WERI-Rb-1 (cell line): ENCODE measurements at places on chromosomes 6 and 20.
A peak's percentile ranks its signal among the peaks of the same experiment; 100 is the strongest.

DNA sequence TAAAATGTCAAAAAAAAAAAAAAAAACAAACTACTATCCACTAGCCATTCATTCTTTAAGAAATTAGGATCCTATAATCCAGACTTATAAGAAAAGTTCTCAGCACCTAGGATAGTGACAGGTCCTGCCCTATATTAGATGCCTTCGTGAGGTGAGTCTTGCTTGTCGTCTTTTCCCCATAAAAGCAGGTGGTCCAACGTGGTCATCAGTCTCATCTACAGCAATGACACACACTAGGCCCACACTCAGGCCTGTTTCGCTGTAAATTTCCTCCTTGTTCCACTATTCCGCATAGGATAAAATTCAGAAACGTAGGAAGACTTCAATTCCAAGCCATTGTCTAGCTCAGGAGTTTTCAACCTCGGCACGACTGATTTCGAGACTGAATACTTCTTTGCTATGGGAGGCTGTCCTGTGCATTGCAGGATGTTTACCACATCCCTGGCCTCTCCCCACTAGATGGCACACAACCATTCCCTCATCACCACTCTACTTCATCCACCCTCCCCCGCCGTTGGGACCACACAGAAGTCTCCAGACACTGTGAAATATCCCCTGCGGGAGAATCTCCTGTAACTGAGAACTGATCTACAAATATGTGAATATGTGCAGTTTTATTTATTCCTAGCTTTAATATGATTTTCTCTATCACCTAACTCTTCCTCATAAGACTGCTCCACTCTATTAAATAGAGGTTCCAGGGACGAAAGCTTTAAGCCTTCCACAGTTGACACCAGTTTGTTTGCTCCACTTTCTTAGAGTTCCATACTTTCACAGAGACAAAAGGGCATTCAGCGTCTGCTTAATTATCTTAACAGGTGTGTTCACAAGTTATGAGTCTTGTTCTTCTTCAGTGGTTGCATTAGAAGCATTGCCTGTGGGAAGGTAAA lies 346.3 kb downstream of the BMP2 start:
- DNase-seq: peak; percentile 61

GRCh38 chr6:130681028-130681427 lies 146.2 kb upstream of the SMLR1 start:
- no peak for DNase-seq

DNA sequence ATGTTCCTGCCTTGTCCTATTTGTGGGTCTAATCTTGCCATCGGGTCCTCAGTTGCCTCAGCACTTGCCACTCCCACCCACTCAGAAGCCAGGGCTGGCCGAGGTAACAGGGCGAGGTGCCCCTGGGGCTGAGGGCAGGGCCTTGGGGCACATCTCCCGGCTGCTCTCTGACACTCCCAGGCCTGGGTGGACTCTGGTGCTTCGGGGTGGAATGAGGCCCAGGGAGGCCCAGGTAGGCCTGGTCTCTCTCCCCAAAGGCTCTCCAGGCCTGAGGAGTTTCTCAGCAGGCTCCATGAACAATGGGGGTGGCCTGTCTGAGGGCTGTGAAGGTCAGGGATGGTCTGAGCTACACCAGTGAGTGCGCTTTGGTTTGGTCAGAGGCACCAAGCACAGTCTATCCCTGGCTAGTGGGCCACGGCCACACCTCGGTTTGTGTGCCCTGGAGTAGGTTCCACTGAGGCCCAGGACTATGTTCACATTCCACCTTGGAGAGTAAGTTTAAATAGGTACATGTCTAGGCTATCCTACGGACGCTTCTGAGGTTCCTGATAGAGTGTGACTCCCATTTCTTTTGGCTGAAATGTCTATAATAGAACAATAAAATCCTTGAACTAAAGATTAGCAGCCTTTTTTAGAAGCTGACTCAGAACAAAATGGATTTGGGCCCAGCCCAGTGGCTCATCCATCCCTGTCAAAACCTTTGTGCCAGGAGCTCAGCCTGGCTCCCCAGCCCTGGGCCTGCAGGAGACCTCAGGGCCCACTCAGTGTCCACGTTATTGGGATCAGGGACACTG lies 78.8 kb downstream of the SLC24A3 start:
- no peak for DNase-seq

DNA sequence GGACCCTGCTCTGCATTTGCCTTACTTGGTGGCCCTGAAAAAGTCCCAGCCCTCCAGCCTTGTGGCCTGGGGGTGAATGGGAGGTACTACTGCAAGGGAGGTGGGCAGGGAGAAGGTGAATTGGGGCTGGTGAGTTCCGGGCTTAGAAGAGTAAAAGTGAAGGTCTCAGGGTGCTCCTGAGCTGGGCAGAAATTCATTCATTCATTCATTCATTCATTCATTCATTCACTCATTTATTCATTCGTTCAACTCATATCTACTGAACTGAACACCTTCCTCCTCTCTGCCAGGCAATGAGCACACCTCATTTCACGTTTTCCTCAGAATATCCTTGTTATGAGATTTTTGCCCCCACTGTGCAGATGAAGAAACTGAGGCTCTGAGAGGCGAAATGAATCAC lies 6.7 kb upstream of the DLGAP4 start:
- no peak for DNase-seq

DNA sequence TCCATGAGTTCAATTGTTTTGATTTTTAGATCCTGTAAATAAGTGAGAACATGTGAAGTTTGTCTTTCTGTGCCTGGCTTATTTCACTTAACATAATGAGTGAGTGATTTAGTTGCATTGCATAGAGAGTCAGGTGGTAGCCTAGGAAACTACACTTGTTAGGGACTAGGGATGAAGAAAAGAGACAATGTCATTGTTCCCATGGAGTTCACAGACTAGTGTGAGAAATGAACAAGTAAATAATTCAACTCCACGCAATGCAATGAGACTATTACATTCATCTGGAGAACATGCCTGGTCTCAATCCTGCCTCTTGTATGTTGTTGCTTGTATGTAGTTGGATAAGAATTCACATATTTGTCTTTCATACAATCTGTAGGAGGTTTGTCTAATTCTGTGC lies 76.3 kb upstream of the B3GAT2 start:
- DNase-seq: no peak

DNA sequence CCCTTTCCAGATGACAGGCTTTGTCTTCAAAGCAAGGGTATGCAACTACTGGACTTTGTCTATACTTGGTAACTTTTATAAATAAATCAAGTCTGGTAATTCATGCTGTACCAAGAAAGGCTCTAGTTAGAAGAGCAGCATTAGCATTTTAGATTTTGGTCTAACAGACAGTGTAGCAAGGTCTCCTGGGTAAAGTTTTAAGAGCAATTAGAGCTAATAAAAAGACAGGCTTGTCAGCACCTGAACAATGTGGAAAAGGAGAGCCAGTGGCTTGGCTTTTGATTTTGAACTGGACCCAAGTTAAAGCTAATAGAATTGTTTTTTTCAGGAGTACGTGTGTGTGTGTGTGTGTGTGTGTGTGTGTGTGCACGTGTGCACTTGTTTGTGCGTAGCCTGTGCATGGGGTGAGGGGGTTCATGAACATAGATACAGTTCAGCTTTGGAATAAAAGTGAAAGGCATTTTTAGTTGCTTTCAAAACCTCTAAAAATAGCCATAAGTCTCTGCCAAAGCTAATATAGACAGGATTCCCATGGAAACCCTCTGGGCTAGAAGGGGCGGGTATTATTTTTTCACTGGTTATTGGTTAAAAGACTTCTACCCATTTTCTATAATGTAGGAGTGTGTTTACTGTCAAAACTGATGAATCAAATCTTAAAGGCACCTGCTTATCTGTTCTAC lies 138.4 kb downstream of the KCNQ5 start:
- DNase-seq: no peak

GRCh38 chr6:47007657-47008396 lies 34.3 kb downstream of the ADGRF1 start:
- no peak for DNase-seq

GRCh38 chr6:112874881-112875280 lies 527.8 kb downstream of the RFPL4B start:
- DNase-seq: no peak

- DNase-seq: no peak
Measured at GRCh38 chr20:1357921-1358671, 29.2 kb upstream of the SDCBP2 start.

GRCh38 chr20:10789386-10789785 lies 115.6 kb upstream of the JAG1 start:
- DNase-seq: no peak

- DNase-seq: no peak
Measured at GRCh38 chr6:53199765-53200164, 51.1 kb upstream of the GCM1 start.

- peak; percentile 42 for DNase-seq
Measured at GRCh38 chr6:34709386-34709785, 12.8 kb upstream of the ILRUN start.

DNA sequence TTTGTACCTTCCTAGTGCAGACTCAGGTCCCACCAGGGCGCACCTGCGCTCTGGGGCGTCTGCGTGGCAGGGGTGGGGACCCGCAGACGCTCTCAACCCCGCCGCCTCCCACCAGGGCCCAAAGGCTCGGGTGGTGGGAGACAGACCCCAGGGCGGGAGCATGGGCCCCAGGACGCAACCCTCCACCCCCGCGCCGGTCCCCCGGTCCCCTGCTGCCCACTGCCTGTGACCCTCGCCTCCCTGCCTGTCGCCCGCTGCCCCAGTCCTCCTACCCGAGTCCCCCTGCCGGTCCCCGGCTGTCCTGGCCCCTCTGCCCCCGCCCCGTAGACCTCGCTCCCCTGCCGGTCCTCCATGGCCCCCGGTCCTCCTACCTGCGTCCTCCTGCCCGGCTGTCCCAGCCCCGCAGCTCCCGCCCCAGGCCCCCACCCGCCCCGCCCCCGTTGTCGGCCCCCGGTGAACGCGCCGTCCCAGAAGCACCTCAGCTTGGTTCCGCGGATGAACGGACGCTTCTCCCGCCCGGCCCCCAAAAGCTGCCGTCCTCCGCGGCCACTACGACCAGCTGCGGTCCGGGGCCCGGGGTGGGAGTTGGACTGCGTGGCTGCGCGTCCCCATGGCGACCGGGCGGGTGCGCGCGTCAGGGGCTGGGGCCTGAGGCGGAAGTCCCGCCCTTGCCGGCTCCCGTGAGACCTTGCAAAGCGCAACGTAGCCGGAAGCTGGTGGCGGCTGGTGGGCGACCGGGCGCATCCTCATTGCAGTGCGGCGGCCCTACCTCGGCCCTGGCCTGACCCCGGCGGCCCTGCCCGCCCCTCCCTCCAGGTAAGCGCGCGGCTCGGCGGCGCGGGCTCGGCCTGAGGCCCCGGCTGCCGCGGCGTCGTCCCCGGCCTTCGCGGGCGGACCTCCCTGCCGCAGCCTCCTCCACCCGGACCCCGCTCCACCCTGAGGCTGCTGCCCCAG lies at the start of gene ARFGAP1:
TSS of gene ARFGAP1 (plus strand) at position 709 of the 954 bp plus-strand sequence. CDS start 2,768 bp downstream, outside the sequence.
- DNase-seq: peak; percentile 89

- DNase-seq: no peak
Measured at GRCh38 chr6:8672882-8673281, 237.5 kb upstream of the SLC35B3 start.

- DNase-seq: no peak
Measured at GRCh38 chr20:31945785-31946184, 6.1 kb downstream of the PDRG1 start.

- DNase-seq: no peak
Measured at GRCh38 chr6:102670735-102671134, 1277.2 kb downstream of the GRIK2 start.

GRCh38 chr6:16762550-16763477 lies 1.6 kb upstream of the ATXN1 start:
- no peak for DNase-seq

DNA sequence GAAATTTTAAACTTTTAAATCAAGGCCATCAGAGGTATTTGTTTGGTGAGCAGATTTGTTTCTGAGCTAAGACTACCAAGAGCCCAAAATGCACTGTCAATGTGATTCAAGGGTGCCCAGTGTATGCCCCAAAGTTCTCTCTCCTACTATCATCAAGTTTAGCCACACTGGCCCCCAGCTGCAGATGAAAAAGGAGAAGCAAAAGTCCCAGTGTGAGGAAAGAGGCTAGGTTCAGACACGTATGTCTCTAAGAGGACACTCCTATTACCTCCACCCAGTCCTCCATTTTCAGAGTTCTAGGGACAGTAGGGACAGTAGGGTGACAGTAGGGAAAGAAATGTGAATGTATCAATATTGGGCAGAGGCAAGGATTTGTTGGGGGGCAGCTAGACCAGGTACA lies 230.8 kb downstream of the CD83 start:
- DNase-seq: no peak

- no peak for DNase-seq
Measured at GRCh38 chr6:71537717-71538116, 249.1 kb downstream of the OGFRL1 start.

DNA sequence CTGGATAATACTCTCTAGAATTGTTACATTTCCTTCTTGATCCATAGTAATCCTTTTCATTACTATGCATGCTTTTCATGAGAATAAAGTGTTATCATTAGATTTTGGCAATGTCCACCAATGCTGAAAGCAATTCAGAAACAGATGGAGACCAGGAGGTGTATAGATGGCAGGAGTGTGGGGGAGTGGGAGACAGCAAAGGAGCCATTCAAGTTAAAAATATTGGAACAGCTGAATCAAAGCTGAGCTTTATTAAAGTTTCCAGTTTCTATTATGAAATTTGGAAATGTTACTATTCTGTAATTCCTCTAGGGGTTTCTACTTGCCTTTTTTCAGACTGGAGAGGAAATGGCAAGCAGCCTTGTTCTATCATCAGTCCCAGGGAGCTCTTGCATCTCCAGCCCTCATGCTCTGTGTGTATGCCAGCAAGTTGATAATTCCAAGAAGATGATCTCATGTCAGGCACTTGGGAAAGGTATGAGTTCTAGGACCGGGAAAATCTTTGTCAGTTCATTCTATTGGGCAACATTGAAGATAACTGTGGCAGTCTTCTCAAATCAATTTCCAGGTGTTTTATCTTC lies 228.0 kb downstream of the CD109 start:
- DNase-seq: no peak

GRCh38 chr6:85749236-85749635 lies 106.5 kb upstream of the SYNCRIP start:
- no peak for DNase-seq

DNA sequence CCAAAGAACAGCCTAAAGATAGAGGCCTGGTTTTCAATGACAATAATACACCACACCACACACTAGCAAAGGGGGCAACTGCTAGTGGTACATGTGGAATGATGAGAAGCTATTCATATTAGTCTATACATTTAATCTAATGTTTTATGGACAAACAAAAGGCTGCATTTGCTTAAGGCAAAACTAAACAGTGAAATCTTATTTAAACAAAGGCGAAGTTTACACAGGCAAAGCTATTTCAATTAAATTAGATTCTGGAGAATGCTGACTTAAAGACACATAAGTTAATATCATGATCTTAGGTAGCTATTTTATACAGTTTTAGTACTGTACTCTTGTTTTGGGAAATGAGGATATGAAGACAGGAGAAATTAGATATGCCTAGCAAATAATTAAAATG lies 53.9 kb upstream of the SIM1 start:
- no peak for DNase-seq

DNA sequence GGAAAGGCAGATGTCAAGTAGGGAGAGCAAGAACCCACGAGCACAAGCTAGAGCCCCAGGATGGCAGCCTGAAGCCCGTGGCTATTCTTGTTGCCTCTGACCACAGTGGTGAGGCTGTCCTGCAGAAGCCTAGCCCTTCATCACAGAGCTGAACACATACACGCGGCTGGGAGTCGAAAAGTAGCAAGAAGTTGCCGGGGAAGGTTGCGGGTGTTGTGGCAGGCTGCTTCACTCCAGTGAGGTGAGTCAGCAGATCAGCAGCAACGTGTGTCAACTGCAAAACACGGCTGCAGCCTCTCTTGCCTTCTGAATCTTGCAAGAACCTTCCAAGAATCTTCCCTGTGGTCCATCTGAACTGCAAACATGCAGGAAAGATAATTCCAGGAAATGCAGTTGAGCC lies 10.6 kb upstream of the STX16 start:
- no peak for DNase-seq

- DNase-seq: no peak
Measured at GRCh38 chr20:25247518-25247955, 348 bp upstream of the PYGB start.
